ENCODE measurements at places on chromosomes 5 and 9.

DNA sequence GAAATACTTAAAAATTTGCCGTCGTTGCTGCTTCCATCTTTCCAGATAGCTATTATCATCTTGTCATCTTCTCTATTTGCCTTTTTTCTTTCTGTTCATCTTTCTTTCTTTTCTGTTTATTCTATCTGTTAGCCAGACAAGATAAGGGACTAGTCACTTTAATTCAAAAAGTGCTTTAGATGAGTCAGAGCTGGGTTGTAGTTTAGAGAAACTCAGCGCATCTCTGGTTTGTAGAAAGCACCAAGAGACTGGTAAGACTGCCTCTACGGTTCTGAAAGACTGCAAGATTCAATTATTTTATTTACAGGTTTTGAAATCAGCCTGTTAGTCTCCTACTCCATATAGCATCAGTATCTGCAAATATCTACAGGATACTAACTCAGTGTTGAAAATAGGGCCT lies 562.8 kb upstream of the RIOK2 start:
- no peak for DNase-seq

DNA sequence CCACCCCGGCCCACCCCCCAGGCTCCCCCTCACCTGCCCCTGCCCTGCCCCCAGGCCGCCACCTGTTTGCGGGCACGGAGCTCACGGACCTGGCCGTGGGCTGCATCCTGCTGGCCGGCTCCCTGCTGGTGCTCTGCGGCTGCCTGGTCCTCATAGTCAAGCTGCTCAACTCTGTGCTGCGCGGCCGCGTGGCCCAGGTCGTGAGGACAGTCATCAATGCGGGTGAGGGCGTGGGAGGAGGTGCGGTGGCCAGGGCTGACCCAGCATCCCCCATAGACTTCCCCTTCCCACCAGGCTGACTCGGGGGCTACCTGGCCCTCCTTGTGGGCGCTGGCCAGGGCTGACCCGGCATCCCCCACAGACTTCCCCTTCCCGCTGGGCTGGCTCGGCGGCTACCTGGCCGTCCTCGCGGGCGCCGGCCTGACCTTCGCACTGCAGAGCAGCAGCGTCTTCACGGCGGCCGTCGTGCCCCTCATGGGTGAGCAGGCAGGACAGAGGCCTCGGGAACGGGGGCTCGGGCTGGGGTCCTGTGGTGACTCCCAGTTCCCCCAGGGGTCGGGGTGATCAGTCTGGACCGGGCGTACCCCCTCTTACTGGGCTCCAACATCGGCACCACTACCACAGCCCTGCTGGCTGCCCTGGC lies 3.5 kb downstream of the SLC34A3 start:
- DNase-seq, result no peak

GRCh38 chr5:139494832-139495231 lies 12.3 kb upstream of the STING1 start:
- peak; percentile 88 for DNase-seq

DNA sequence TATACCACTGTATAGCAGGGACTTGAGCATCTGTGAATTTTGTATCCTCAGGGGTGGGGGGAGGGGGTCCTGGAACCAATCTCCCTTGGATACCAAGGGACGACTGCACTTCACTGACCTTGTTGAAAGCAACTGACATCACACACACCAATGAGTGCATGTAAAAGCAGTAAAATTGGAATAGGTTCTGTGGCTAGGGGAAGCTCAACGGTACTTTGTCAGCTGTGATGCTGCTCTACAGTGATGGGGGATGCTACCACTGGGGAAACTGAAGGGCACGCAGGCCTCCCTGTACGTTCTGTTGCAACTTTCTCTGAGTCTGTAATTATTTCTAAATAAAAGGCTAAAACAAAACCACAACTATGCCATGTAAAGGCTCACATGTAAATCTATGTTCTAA lies 47.0 kb upstream of the RETREG1 start:
- peak; percentile 28 for DNase-seq

- DNase-seq, result no peak
These were observed 15.7 kb upstream of the AIF1L start for GRCh38 chr9:131080589-131080988.

- DNase-seq, result no peak
These were observed 101.1 kb downstream of the TMEM215 start for GRCh38 chr9:32884482-32884881.

DNA sequence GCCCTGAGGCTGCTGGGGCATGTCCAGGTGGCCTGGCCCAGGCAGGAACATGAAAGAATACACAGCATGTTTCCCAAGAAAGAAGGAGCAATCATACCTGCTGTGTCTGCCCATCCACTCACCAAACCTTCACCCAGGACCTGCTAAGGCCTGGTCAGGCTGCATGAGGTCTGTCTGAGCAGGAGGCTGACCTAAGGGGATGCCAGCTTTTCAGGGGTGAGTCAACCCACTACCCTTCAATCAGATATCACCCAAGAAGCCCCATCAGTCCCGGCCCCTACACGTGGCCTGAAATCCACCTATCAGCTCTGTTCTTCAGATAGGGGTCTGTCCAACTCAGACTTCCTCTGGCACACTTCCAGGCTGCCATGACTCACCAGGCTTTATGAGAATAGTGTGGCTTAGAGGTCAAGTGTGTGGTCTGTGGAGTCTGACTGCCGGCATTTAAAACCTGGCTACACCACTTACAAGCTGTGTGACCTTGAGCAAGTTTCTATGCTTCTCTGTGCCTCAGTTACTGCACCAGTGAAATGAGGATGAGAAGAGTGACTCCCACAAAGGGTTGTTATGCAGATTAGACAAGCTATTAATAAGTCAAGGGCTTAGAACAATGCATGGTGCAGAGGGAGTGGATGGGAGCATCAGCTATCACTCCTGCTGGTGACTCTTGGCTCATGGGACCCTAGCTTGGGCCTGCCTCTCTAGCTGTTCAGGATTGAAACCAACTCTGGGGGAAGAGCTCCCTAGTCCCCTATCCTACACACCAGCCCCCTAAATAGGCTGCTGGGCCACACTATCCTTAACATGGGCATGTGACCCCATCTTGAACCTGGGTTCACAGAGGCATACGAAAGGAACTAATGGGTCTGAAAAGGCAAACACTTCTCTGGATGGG lies 130.3 kb downstream of the PAX5 start:
- DNase-seq, result peak; percentile 57

DNA sequence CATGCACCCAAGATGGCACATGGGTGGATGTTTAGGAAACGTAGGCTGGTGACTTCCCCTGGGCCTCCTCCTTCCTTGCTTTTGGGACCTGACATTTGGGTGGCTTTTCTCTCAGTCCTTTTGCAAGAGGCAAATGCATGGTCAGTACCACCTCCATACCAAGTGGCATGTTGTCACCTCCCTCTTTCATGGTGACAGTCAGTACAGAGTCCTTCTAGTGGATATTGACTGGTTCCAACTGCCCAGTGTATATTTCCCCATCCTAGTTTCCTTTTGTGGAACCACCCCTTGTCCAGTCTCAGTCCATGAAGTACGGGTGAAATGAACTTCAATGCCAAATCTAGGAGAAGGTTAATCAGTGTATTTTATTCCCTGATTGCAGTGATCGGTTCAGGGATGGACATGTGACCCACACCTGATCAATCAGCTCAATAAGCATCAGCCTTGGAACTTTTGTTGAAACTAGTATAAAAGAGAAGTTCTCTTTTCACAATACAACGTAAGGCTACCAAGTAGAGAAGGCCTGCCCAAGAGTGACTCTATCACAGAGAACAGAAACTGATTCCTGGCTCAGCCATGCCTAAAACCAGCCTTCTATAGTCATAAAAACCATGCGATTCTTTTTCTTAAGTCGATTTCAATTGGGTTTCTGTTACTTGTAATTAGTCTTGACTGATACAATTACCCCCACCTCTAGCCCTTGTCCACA lies 143.4 kb upstream of the KLF9 start:
- no peak for DNase-seq

DNA sequence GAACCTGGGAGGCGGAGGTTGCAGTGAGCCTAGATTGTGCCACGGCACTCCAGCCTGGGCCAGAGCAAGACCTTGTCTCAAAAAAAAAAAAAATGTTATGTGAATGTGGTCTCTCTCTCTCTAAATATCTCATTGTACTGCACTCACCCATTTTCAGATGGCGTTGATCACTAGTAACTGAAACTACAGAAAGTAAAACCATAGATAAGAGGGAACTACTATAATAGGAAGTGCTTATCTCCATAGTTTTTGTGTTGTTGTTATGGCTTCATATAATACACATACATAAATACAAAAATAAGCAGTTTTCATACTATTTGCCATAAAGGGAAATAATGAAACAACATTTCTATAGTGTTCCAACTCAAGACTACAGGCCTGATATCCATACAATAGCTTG lies 9.1 kb downstream of the IL31RA start:
- DNase-seq, result no peak

Measured in fibroblast of skin of right biceps (primary cell).